Motor neuron (in vitro differentiated cells): ENCODE measurements at places on chromosomes 1 and 21. TPM values are rescaled to one million over a fixed set of nuclear protein-coding genes. Genes with fewer than 3 reads are reported as not detected.

DNA sequence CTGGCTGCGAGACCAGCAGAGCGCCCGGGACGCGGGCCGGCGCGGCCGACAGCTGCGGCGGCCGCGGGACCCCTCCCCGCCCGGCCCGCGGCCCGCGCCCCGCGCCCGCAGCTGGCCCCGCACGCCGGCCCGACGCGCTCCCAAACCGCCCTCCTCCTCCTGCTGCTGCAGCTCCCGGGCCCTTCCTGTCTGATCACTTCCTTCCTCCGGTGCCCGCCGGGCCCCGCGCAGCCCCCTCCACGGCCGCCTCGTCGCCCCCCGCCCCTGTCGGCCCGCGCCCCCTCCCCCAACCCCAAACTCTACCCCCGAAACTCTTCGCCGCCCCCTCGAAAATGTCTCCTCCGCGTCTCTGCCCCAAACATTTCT is 594 bp downstream of the LUZP1 start:
- peak; percentile 60 for ATAC-seq

GRCh38 chr1:17545356-17545755 is 5.9 kb downstream of the ARHGEF10L start:
- ATAC-seq, result peak; percentile 51

GRCh38 chr1:18536915-18537314 is 56.2 kb downstream of the KLHDC7A start:
- ATAC-seq, result no peak

DNA sequence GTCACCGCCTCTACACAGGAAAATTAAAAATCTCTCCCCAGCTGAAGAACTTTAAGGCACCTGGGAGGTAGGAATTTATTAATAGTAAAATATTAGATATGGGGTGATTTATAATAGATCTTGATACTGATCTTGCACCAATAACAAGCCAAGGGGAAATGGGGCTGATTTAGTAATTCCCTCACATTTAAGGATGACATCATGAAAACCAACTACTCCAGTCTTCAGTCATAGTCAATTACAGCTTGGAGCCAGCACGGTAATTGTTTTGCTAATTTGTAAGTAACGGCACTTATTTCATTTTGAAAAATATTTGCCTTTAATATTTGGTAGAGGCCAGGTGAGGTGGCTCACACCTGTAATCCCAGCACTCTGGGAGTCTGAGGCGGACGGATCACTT is 92.8 kb downstream of the TGFBR3 start:
- ATAC-seq, result no peak

DNA sequence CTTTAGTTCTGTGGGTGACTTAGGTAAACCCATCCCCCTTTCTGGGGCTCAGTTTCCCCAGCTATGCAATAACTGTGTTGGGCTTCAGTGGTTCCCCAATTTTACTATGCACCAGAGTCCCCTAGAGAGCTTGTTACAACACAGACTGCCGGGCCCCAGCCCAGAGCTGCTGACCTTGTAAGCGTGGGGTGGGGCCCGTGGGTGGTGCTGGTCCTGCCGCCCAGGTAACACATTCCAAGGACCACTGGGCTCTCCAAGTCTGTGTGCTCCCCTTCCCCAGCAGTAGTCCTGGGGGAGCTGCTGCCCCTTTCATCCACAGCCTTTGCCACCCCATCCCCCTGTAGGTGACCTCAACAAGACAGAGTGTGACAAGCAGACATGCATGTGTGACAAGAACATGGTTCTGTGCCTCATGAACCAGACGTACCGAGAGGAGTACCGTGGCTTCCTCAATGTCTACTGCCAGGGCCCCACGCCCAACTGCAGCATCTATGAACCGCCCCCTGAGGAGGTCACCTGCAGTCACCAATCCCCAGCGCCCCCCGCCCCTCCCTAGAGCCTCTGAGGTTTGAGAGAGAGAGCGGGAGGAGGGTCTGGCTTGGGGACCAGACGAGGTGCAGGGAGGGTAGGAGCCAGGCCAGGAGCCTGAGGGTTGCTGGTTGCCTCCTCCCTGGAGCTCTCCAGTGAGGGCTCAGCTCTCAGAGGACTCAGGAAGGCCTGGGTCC is 8.9 kb downstream of the PLA2G2F start:
- ATAC-seq, result no peak

- no peak for ATAC-seq
Measured at GRCh38 chr1:245436407-245436806, 281.6 kb downstream of the KIF26B start.

Gene CASQ2
- total RNA-seq, result 0.15 TPM in 1 of 2 replicates, not detected in the other

GRCh38 chr1:231395998-231396390 is 26.1 kb downstream of the EGLN1 start:
- ATAC-seq, result no peak

DNA sequence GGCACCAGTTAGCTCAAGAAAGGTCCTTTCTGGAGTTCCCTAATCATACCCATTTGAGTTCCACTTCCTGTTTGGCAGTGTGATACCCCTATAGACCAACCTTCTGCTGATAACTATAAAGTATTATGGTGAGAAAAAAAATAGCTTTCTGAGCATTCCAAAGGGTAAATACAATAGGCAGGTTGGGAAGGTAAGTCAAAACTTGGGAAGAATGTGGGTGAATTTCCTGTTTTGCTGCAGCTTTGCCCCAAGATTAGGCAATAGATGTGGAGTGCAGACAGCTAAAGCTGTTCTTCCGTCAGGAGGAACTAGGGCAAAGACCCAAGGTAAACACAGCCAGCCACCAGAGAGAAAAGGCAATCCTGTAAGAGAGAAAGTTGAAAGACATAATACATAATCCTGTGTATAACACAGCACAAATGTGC is 49.9 kb upstream of the GUCA2A start:
- peak; percentile 23 for ATAC-seq

- ATAC-seq, result no peak
Measured at GRCh38 chr1:28644494-28644893, 1.6 kb upstream of the TAF12 start.

- ATAC-seq, result no peak
Measured at GRCh38 chr1:151255381-151255780, 847 bp downstream of the PSMD4 start.

DNA sequence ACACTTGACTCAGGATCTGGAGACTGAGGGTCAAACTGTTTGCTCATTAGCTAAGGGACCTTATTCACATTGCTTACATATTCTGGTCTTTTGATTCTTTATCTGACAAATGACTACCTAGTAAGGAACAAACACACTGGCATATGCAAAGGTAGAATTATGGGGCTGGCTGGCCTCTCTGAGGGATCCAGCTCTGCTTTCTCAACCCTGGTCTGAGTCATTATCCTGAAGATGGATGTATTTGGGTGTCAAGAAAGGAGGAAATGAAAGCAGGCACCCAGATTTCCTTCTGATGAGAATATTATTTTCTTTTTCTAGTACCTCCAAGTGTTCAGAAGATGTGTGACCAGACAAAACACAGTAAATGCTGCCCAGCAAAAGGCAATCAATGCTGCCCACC is 6.0 kb downstream of the SMCP start:
- ATAC-seq, result no peak

- peak; percentile 23 for ATAC-seq
Measured at GRCh38 chr1:231800108-231800507, 173.5 kb downstream of the DISC1 start.

DNA sequence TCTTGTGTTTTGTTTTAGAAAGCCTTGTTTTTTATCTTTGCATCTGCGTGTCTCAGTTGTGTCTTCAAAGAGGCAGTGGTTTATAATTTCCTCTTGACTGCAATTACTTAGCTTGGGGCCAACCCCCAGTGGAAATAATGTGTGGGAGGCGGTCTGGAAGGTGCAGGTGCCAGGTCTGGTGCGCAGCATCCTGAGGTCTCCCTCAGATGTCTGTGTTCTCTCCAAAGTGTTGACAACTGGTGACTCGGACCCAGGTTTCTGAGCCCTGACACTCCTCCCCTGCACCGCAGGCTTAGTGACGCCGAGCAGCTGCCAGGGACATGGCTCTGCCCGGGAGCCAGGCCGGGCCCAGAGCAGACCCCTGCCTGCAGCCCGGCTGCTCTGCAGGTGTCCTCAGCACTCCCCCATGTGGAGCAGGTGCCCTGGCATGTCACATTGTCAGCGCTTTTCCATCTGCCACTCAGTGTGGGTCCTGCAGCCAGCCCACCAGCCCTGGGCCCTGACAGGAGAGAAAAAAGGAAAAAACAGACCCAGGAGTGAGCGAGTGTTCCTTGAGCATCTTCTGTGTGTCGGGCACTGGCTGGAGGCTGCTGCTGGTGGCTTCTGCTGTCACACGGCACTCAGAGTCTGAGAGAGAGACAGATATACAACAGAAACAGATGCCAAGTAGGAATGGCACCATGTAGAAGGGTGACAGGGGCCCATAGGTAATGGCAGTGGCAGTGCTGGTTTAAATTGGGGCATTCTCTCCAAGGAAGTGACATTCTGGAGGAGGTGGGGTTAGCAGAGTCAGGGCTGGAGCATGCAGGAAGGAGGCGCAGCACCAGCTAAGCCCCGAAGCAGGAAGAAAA is 24.8 kb upstream of the SELENON start:
- ATAC-seq, result no peak
